Head of caudate nucleus (tissue), 42 donors: ENCODE measurements at places on chromosomes 11 and 22.
A peak's percentile ranks its signal among the peaks of the same experiment; 100 is the strongest.

- no peak for DNase-seq
These were observed 89.9 kb upstream of the APOA1 start for GRCh38 chr11:116927163-116927974.

- no peak for DNase-seq
These were observed 40.3 kb upstream of the A4GALT start for GRCh38 chr22:42760806-42761565.

- no peak for DNase-seq
These were observed 38.0 kb downstream of the IGF2 start for GRCh38 chr11:2101171-2101675.

GRCh38 chr11:93791493-93791892, 7.4 kb downstream of the MED17 start:
- no peak for DNase-seq

DNA sequence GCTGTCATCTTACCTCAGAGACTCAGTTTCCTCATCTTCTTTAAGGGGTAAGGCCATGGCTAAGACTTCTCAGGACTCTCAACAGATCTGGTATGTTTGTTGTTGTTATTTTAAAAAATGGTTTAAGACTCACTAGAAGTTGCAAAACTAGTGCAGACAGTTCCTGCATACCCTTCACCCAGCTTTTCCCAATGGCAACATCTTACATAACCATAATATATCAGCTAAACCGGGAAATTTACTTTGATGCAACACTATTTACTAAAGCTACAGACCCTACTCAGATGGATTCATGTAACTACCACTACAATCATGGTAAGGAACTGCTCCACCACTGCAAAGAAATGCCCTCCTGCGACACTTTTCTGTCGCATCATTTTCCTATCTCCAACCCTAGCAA, 20.4 kb downstream of the LGR4 start:
- no peak for DNase-seq

GRCh38 chr11:11860103-11860979, 18.6 kb downstream of the USP47 start:
- no peak for DNase-seq

DNA sequence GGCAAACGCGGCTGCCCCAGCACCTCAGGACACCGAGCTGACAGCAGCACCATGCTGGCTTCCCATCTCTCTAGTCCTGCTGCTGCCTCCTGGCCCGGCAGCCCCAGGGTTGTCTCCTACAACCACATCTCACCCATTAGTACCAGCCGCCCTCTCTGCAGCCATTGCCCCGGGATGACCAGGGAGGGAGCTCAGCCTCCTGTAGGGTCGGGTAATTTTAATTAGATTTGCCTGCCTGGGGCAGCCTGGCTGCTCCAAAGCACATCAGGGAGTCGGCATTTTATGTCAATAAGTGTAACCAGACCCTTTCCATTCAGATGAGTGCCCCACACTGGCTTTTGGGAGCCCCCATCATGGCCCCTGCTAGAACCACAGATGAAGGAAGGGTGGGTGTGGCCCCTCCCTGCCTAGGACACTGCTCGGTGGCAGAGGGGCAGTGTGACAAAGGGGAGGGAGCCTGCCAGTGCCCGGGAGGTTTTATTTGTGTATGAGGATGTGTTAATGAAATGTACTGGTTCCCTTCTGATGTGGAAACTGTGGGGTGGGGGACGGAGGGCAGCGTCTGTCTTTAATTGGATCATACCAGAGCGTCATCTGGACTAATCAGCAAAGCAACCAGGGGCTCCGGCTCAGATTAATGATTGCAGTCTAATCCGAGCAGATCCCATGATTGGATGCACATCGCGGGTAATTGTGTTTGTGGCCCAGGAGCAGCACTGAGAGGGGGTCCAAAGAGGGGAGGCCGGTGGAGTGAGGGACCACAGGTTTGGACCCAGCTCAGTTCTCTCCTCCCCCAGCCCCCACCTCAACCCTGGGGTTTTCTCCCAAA, 125.3 kb downstream of the FEZ1 start:
- no peak for DNase-seq

- no peak for DNase-seq
These were observed 1.6 kb upstream of the HORMAD2 start for GRCh38 chr22:30078320-30079311.

DNA sequence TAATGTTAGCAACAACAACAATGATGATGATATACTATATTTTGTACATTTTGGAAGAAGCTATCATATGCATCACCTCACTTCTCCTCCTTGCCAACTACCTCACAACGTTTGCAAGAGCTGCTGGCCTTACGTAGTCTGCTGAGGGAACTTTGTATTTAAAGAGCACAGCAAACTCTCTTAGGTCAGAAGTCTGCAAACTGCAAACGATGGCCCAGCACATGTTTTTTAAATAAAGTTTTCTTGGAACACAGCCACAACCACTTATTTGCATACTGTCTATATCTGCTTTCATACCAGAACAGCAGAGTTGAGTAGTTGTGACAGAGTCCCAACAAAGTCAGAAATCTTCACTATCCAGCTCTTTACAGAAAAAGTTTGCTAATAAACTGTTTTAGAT, 261.7 kb downstream of the TENM4 start:
- no peak for DNase-seq

GRCh38 chr11:79616392-79616851, 175.6 kb upstream of the TENM4 start:
- DNase-seq, result no peak

- no peak for DNase-seq
These were observed 8.9 kb downstream of the C1QTNF6 start for GRCh38 chr22:37179126-37179470.

GRCh38 chr22:22880645-22881044, 7.0 kb upstream of the IGLL5 start:
- no peak for DNase-seq

- no peak for DNase-seq
These were observed 37.9 kb downstream of the NECTIN1 start for GRCh38 chr11:119691020-119691666.

GRCh38 chr11:2697866-2698265, 1.9 kb downstream of the KCNQ1OT1 start:
- no peak for DNase-seq

GRCh38 chr11:85539029-85539689, 88.0 kb downstream of the DLG2 start:
- DNase-seq, result no peak

DNA sequence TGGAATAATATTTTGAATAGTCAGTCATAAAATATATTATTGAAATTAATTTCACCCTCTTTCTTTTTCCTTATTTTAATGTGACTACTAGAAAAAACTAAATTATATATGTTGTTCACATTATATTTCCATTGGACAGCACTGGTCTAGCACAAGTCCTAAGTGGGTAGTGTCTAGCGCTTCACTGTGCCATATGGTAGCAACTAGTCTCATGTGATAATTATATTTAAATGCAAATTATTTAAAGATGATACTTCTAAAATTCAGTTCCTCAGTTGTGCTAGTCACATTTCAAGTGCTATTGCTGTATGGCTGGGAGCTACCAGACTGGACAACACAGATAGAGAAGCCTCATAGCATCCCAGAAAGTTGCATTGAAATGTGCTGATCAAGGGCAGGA, 19.1 kb upstream of the LDLRAD3 start:
- no peak for DNase-seq

DNA sequence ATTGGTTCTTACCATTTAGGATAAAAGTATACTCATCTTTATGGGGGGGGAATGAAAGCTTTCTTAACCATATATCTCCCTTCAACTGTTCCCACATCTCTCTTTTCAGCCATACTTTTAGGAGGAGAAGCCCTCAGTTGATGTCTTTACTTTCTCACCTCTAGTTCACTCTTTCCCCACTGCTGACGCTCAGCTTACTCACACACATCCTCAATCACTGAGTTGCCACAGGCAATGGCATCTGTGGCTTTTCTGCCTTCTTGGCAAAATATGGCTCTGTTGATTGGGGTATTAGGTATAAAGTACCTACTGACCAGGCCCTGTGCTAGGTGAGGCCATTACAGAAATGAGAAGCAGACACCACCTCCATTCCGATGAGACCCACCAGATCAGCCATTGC, 12.2 kb upstream of the AP1B1 start:
- DNase-seq, result no peak

- no peak for DNase-seq
These were observed 1.6 kb upstream of the TH start for GRCh38 chr11:2173150-2173693.

- DNase-seq, result peak; percentile 62
These were observed 83.2 kb upstream of the CLDN5 start for GRCh38 chr22:19607192-19608002.

GRCh38 chr11:130315354-130315970, 745 bp upstream of the ZBTB44 start:
- no peak for DNase-seq

DNA sequence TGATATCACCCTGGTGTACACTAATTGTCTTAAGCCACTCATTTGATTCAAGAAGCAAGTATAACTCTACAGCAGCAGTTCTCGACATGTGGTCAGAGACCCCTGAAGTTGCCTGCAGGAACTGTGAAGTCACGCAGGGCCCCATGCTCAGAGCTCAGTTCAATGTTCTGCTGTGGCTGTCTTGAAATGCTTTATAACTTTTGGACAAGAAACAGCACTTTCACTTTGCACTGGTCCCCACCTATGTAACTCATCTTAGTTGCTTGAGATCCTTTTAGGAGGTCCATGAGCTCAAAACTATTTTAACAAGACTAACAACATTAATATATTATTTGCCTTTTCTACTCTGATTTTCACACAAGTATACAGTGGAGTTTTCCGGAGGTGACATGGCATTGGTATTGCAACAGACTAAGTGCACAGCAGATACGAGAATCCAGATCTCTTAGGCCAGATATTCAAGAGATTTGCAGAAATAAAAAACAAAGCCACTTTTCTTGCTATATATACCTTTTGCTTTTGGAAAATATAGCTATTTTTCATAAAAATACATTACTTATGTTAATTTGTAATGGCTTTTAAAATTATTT, 64.8 kb downstream of the PRR5L start:
- no peak for DNase-seq

- DNase-seq, result no peak
These were observed 161.4 kb downstream of the SWAP70 start for GRCh38 chr11:9825315-9825714.

GRCh38 chr11:114401311-114401710, 845 bp downstream of the RBM7 start:
- no peak for DNase-seq

DNA sequence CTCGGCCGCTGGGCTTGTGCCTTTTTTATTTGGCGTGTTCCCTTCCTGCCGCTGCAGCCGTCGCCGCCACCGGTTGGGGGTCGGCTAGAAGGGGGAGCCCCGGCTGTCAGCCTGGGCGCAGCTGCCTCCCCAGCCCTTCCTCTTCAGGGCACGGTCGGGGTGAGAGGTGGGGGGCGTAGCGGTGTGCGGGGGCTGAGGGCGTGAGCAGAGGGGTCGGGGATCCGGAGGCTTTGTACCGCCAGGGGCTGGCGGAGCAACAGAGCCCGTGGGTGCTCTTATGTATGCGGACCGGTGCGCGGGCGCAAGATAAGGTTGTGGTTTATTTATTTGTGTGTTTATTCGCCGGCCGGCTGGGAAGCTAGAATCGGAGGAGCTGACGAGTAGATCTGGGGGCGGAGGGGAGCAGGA, 477 bp downstream of the ZBTB16 start:
- no peak for DNase-seq

DNA sequence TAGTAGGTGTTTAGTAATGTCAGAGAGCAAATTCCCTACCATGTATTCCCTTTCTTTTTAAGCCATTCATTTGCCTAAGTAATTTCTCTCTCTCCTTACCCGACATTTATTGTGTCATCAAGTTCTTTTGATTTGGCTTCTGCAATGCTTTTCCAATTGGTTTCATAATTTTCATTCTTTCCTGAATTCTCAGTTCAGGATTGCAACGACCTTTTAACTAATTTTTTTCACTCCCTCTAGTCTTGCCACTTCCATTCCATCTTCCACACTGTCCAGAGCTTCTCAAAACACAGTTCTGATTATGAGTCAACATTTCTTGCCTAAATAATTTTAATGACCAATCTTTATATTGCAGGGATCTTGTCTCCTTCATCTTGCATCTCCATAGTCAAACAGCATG, 41.2 kb upstream of the RAB30 start:
- DNase-seq, result no peak

GRCh38 chr11:129846508-129847335, 31.1 kb downstream of the TMEM45B start:
- no peak for DNase-seq

DNA sequence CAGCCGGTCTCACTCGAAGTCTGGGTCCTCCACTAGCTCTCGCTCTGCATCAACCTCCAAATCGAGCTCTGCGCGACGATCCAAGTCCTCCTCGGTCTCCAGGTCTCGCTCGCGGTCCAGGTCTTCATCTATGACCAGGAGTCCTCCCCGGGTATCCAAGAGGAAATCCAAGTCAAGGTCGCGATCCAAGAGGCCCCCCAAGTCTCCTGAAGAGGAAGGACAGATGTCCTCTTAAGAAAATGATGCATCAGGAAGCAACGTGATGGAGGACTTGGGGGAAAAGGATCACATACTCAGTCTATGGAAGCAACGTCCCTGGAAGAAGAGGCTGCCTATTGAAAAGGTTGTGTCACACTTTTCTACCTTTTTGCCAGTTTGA, 1.1 kb downstream of the SRSF8 start:
- DNase-seq, result no peak
